ENCODE measurements at places on chromosomes 6 and 20.

GRCh38 chr20:8790442-8791074 is 278.3 kb upstream of the PLCB4 start:
- DNase-seq, result peak; percentile 67

DNA sequence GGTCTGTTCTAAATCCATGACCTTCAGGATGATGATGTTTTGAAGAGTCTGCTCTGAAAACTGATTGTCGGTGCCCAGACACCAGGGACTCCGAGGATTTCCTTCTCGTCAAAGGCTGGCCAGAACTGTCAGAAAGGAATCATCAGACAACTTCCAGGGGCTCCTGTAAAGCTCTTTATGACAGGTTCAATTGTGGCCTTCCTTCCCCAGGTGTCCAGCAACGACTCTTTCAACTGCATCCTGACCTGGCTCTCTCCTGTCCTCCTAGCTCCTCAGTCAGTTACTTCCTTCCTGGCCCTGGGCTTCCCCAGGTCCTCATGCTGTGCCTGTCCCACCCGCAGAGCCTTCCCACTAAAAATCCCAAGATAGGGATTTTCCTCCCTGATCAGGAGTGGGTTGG is 279.9 kb upstream of the RNF24 start:
- DNase-seq, result no peak

DNA sequence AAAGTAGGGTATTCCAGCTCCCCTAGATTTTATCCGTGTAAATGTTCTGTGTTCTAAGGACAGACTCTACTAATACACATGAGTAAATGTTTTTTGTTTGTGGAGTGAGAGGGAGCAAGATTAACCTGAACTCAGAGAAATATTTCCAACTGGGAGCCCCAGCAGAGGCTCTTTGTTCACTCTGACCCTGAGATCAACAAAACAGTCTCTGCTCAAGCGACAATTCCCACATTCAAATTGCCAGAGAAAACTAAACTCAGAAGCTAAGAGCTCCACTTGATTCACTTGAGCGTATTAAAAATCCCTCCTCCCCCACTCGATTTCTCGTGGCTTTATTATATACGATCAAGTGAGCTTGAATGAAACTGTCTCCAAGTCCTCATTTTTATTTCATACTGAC is 413.9 kb upstream of the JARID2 start:
- DNase-seq, result no peak

GRCh38 chr20:16930656-16931055 is 182.5 kb downstream of the OTOR start:
- DNase-seq, result no peak

DNA sequence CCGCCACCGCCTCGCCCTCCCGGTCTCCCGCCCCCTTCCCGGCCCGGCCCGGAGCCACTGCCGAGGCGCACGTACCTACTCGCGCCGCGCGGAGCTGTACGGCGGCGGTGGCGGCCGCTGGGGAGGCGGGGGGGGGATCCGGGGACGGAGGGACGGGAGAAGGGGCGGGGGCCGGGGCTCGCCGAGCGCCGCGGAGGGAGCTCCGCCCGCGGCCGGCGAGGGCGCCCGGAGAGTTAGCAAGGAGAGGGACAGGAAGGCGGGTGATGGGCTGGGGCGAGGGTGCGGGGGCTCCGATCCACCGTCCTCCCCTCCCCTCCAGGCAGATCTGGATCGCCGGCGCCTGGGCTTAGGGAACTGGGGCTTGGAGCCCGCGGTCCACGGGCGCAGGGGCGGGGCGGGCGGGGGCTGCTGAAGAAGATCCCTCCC is 548 bp upstream of the TMEM74B start:
- peak; percentile 23 for DNase-seq

DNA sequence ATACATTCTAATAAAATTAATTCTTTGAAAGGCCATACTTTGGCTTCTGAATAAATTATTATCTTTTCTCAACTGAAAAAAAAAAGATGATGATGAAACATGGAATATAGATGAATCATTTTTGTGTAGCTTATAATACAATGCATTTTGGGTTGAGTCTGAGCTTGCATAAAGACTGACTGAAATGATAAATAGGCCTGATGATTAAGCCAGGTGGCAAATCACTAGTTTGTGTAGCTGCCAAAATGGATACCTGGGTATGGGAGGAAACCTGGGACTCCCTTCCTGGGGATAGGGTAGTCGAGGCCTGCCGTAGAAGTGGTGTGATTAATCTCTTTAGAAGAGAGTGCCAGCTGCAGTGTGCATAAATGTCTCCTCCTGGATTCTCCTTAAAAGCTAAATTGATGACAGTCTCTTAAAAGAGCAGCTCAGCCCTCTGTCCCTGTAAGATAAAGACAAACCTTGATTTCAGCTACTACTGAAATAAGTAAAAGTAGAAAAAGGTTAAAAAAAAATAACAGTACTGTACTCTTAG is 275.1 kb downstream of the GRIK2 start:
- DNase-seq, result no peak

DNA sequence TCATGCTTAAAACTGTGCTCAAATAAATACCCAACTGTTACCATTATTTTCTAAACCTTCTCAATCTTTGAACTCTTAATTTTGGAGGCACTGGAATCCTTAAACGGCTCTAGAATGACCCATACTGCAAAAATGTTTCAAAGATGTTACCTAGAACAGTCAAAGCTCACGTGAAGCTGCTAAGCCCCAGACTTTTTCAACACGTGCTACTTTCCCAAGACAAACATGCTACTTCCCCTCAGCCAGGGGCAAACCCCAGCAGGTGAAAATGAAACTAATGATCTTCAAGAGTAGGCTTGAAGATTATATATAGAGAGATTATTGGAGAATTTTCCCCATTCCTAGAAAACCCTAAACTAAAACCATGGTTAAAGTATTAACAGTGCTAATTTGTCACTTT is 28.1 kb downstream of the HUS1B start:
- no peak for DNase-seq

DNA sequence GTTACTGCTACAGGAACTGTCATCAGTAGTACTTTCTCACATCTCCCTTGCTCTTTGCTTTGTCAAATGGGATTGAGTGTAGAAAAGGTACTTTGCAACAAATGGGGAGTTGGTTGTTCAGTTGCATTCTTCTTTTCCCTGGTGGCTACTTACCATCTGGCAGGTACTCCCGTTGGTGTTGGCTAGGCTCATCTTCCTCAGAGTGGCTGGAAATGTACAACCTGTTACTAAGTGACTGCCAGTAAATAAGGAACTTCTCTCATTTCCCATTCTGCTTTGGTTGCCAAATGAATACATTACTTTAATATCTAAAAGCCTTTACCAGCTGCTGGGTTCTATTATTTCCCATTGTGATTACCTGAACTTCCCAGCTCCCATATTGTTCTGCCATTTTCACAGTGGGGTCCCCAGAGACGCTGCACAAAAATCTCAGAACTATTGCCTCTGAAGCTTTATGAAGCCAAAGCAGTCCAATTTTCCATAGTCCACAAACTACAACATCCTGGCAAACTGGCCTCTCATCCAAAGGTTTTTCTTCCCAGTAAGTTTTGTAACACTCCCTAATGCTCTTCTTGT is 229.7 kb upstream of the HTR1E start:
- DNase-seq, result no peak

DNA sequence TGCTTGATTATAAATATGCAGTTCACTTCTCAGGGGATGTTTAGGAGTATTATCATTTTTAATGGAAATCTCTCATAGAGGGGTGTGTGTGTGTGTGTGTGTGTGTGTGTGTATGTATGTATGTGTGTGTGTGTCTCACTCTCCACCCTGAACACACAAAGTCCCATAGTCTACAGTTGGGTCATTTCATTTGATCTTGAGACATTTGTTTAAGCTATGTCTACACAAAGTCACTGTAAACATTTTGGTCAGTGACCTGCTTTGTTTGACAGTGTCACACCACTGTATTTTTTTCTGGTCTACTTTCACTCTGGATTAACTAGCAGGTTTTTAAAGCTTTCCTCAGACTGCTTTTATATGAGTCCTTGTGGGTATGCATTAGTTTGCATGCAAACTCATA is 215.2 kb downstream of the GRIK2 start:
- DNase-seq, result no peak

DNA sequence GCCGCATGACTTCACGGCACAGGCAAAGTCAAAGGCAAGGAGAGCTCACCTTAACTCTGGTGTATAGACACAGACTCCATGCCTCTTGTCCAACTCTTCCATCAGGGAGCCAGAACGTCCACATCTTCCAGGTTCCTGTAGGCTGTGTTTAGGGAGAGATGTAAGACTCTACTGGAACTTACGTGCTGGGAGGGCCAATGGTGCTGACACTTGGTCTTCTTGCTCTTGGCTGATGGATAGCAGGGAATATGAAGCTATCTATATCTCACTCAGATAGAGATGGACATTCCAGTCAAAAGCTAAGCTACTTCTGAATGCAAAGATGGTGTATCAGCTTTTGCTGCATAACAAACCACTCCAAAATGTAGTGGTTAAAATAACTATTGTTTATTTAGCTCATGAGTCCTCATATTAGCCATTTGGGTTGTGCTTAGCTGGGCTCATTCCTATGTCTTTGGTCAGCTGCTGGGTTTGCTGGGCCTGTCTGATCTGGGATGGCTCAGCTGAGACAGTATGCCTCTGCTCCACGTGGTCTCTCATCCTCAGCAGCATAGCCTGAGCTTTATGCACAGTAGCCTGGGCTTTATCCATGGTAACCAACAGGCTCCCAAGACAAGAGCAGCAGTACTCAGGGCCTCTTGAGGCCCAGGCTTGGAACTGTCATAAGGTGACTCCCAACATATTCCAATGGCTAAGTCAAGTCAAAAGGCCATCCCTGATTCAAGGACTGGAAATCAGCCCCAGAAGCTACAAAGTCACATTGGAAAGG is 111.6 kb downstream of the SNX5 start:
- no peak for DNase-seq

GRCh38 chr6:15129887-15130286 is 116.0 kb upstream of the JARID2 start:
- DNase-seq, result peak; percentile 78

DNA sequence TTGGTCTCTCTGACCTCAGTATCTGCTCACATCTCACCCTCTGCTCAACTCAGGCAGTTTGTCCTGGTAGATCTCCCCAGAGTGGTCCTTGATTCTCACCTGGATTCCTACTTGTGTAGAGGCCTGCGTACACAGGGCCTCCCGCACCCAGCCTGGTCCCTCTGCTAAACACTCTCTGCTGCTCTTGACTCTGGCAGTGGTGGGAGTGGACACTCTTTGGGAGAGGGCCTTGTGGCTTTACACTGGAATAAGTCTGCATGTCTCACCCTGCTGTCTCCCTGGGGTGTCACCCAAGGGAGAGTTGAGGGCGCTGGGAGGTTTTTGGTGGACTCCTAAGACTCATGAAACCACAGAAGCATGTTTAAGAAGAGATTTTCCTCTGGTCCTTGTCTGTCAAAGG is 57.3 kb upstream of the ECI2 start:
- no peak for DNase-seq

DNA sequence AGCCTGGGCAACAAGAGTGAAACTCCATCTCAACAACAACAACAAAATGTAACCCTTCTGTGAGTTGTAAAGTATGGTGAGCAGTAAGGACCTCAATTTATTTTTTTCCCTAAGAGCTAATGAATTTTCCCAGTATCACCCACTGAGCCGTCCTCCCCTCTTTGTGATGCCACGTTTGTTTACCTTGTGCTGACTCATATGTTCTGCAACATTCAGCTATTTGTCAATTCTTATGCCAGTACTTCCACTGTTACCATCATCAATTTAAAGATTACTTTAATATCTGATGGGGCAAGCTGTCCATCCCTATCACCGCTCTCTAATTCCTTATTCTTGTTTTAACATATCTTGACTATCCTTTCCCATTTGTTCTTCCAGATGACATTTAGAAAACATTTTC is 37.5 kb downstream of the MAK start:
- no peak for DNase-seq

DNA sequence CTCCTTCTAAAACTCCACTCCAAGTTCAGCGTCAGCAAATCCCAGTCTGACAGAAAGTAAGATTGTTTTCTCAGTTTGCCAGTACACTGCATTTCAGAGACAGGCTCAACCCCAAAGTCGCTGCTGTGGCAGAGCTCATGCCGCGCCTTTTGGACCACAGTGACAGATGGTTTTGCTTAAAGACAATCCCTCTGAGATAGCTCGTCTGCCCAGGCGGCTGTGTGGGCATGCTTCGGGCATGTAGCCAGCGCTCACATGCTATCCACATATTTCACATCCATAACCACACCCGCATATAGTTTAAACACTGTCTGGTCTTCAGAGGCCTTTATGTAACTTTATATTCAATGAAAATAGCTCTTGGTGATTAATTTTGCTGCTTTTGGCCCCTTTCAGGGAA is 14.7 kb upstream of the PXDC1 start:
- DNase-seq, result no peak

DNA sequence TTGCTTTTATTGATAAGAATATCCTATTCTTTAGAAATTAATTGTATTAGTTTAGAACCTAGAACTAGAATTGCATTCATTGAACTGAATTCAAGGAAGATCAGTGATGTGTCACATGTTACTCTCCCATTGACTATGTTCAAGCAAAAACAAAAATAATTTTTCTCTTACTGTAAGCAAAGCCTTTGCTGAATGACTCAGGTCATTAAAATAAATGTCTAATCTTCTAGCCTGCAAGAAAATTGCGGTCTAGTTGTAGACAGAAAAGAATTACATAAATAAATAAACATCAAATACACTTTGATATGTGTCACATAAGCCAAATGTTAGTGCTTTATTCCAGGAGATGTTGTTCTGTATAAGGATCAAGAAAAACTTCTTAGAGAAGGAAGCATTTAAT is 387.9 kb downstream of the ADGRB3 start:
- no peak for DNase-seq

DNA sequence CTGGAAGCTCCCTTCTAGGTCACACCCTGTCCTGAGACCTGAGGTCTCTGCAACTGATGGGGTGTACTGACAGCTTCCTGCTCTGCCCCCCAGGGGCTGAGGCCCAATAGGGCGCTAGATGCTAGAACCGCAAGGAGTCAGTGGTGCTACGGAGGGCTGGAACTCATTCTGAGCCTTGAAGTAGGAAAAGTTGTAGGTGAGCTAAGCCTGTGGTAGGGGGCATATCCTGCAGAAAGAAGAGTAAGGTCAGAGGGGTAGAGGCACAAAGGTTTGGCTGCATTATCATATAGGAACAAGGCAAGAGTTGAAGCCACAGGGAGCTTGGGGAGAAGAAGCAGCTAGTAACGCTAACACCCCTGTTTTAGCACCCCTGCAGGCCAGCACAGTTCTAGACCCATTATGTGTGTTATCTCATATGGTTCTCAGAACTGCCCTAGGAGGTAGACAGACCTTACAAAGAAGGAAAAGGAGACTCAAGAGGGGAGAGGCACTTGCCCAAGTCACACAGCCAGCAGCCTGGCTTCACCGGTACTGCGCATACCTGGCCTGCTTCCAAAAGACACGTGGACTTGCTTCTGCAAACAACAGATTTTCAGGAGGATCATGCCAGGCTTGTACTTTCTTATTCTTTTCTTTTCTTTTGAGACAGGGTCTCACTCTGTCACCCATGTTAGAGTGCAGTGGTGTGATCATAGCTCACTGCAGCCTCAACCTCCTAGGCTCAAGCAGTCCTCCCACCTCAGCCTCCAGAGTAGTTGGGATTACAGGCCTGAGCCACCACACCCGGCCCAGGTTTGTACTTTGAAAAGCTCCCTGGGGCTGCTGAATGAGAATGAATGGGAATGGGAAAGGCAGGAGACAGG is 156.1 kb downstream of the MRPL14 start:
- DNase-seq, result no peak

- no peak for DNase-seq
Observed at GRCh38 chr6:16774437-16774836, 13.2 kb upstream of the ATXN1 start.

GRCh38 chr6:14386668-14387067 is 269.1 kb downstream of the CD83 start:
- DNase-seq, result peak; percentile 28
